ENCODE measurements at places on chromosomes 6 and 20.

DNA sequence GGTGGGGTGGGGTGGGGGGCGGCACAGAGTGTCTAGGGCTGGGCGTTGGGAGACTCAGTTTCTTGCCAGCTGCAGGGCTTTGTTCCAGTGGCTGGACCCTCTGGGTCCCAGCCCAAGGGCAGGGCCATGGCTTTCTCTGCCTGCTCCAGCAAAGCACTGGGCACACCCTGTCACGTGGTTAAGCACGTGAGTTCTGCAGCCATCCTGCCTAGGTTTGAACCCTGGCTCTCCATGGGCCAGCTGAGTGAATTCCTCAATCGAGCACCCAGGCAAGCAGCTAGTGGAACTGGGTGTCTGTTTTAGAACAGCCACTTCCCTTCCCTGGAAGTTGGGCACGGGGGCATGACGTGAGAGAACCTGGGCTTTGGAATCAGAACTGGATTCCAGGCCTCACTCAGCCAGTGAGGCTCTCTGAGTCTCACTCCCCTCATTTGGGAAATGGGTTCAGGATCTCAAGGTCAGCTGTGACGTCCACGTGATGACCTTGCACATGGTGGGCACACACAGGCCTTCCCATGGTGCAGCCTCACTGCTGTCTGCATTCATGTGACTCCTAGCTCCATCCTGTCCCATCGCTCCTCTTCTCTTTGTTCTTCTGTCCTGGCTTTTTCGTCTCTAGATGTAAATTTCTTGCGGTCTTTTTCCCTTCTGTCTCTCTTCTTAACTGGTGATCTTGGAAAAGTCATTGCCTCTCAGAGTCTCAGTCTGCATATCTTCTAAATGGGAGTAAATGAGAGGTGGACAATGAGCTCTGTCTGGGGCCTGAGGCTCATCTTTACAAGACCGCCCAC is 45.9 kb downstream of the NOL4L start:
- no peak for DNase-seq

DNA sequence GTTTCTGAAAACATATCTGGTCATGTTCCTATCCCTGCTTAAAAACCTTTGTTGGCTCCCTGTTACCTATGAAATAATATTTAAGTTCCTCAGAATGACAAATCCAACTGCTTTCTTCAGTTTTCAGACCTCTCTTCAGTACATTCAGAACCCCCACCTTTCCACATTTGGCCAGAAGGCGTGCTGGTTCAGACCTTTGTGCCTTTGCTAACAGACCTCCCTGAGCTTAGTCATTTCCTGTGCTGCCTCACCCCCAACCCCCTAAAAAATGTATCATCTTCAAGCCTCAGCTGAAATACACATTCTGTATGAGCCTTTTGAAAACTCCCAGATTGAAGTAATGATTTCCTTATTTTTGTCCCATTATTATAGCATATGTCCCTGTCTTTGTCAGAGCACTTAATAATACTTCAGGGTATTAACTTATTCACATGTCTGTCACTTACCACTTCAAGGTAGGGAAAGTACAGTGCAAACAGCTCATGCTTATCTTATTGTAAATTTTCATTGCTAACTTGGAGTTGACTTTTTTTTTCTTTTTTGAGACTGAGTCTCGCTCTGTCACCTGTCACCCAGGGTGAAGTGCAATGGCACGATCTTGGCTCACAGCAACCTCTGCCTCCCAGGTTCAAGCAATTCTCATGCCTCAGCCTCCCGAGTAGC is 19.7 kb downstream of the FAM217A start:
- DNase-seq = no peak

- DNase-seq = no peak
Measured at GRCh38 chr6:105642708-105643107, 239.8 kb upstream of the PREP start.

GRCh38 chr20:7930343-7930742 is 9.9 kb downstream of the HAO1 start:
- no peak for DNase-seq

- no peak for DNase-seq
Measured at GRCh38 chr6:101110814-101111213, 229.7 kb upstream of the ASCC3 start.

- DNase-seq = no peak
Measured at GRCh38 chr6:54037277-54037779, 73.9 kb upstream of the MLIP start.

DNA sequence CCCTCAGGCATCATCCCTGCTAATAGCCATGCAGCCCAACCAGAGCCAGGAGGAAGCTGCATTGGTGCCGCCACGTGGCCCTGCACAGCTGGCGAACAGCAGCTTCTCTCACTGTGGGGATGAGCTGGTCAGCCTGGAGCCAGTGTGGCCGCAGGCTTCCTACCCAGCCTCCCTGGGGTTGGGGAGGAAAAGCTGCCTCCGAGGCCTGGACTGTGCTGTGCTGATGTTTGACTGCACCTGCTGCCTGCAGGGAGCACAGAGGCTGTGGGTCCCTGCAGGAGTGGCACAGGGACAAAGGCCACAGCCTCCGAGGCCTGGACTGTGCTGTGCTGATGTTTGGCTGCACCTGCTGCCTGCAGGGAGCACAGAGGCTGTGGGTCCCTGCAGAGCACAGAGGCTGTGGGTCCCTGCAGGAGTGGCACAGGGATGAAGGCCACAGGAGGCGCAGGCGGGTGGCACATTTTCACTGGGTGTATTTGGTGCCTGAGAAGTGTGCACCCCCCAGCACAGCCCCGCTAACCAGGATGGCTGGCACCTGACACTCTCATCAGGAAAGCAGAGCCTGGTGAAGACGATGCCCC is 83.9 kb downstream of the DLL1 start:
- no peak for DNase-seq

- no peak for DNase-seq
Measured at GRCh38 chr6:82597201-82597600, 233.6 kb downstream of the TPBG start.

GRCh38 chr6:42292004-42292740 is 74.5 kb upstream of the MRPS10 start:
- no peak for DNase-seq

DNA sequence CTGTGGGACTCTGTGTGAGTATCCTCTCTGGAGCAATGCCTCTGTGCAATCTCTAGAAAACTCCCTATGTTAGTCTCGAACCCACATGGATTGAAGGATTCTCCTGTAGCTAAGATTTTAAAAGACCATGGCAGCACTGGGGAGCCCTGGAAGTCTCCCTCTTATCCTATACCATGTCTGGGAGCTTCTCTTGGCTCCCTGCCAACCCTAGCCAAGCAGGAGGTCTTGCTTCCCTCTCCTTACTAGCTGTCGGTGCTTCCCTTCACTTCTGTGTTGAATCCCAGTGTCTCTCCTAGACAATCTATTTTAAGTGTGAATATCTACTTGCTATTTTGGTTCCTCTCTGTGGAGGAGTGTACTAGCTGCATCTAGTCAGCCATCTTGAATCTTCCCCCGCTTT is 118.8 kb upstream of the NRN1 start:
- DNase-seq = no peak

- DNase-seq = no peak
Measured at GRCh38 chr6:87099472-87099871, 4.6 kb upstream of the CGA start.
